Activated CD4-positive, alpha-beta T cell treated with anti-CD3 and anti-CD28 coated beads, Interleukin-2, amount 10 ng/mL, durations not matched to agents 7 days and 5 days (primary cell): ENCODE measurements at places on chromosomes 2 and 18.
A peak's percentile ranks its signal among the peaks of the same experiment; 100 is the strongest.

DNA sequence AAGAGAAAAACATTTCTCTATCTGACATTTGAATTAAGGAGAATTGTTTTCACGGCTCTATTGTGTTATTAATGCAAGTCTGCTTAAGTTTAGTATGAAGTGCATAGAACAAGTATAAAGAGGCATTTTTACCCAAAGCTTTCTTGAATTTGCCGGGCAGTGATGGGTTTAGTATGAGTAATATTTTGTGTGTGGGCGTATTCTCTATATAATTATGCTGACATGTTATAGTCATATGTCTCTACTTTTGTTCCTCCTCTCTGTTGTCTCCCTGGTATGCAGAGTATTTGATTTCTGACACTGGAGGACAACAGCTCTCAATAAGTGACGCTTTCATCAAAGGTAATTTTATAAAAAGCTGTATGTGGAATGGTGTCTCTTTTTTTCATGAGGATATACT is 45.9 kb downstream of the PIKFYVE start:
- no peak for DNase-seq

GRCh38 chr18:37362158-37362890 is 203.3 kb downstream of the CELF4 start:
- no peak for DNase-seq

DNA sequence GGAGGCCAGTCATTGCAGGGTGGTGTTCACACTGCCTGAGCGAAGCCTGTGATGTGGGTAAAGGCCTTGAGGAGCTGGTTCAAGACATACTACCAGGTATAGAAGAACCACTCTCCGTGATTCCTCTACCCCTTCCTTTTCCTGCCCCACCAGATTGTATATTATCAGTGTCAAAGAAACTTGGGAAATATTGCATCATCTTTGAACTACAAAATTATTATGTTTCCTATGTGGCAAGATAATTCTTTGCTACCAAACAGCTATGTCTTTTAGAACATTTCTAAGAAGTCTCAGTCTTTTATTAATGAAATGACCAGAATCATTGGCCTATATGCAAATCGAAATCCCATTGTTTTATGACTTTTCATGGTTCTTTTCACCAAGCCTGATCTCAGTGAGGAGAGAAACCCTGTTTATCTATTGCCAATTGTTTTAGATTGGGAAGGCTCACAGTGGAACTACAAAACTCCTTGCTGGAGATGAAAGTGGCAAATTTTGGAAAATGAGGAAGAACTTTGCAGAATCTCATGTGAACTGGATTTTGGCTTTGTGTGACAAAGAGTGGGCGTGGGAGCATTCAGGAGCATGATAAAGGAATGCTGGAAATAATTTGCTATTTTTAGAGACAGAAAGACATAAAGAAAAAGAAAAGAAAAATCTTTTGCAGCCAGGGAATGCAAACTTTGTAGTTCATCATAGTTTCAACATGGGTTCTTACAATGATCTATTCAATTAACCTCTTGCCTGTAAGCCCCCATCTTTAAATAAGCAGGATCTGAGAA is 286.9 kb downstream of the INSIG2 start:
- DNase-seq = no peak

GRCh38 chr2:217980036-217980435 is 22.8 kb downstream of the TNS1 start:
- no peak for DNase-seq

DNA sequence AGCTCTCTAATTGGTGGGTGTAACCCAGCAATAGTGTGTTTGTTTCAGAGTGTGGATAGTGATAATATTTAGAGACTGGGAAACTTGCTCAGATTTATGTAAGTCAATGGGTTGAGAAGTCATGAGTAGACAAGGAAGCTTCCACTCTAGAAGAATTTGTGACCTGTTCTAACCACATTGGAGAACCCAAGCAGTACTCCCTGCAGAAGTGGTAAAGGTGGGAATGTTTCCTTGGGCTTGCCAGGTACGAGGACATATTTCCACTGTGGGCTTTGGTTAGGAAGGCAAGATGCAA is 350.4 kb downstream of the THSD7B start:
- DNase-seq = no peak

DNA sequence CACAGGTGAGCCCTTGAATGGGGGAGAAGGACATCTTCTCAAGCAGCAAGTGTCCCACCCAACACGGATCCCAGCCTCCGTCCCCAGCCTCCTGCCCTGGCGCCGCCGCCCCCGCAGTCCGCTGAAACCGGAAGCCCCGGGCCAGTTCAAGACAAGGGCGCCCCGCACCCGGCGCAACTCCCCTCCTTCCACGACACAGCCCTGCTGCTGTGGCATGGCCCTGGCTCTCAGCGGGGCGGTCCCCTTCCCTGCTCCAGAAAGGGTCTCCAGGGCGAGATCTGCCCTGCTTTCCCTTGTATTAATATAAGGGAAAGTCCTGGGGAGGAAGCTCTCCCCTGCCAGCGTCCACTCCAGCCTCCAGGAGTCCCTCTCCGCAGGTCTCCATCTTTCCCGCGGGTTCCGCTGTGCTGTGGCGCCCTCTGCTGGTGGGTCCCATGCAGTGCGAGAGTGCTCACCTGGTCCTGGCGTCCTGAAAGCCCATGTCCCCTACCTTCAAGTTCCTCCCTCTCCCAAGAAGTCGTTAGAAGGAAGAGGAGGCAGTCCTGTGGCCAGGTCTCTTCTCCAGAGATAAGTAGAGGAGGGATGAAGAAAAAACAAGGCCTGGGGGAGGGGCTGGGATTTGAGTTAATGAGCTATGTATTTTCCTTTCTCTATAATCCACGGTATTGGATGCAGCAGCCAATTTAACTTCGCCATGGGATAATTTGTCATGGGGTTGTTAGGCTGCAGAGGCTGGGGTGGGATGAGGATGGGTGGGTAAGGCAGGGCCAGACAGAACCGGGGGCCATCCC is 176.0 kb downstream of the SMAD2 start:
- DNase-seq = peak; percentile 56
